Activated CD8-positive, alpha-beta memory T cell treated with anti-CD3 and anti-CD28 coated beads for 24 hours (primary cell): ENCODE measurements at places on chromosomes 13 and 19.

DNA sequence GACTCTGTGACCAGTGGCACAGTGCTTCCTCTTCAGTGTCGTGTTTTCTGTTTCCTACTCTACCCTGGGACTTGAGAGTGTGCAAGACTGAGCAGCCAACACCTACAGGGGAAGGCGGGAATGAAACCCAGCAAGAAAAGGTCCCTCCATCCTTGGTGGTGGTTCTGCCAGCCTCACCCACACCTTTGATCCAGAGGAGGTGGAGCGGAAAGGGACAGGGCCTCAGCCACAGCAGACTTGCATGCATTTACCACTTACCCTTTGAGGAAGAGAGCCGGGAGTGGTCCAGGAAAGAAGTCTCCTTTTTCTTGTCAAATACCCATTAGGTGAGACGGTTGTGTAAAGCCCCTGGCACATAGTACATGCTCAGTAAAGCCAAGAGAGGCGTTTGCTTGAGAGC, 164.8 kb upstream of the ZNF536 start:
- no peak for DNase-seq

- DNase-seq = no peak
These were observed 5.0 kb downstream of the C19orf33 start for GRCh38 chr19:38308926-38309614.

- no peak for DNase-seq
These were observed 423.2 kb upstream of the SGCG start for GRCh38 chr13:22757530-22758120.

- DNase-seq = no peak
These were observed 62.4 kb upstream of the SERP2 start for GRCh38 chr13:44311011-44311780.

DNA sequence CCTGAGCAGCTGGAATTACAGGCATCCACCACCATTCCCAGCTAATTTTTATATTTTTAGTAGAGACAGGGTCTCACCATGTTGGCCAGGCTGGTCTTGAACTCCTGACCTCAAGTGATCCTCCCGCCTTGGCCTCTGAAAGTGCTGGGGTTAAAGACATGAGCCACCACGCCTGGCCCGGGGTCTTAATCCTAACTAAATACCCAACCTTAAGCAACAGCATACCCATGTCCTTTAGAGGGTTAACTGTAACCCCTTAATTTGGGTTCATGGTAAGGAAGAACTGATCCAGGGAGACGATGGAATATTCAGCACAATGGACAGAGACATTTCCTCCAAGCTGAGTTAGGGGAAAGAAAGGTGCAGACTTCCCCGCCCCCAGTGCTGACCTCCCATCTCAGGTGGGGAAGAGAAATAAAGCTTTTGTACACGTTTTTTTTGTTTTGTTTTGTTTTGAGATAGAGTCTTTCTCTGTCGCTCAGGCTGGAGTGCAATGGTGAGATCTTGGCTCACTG, 8.7 kb upstream of the GALP start:
- no peak for DNase-seq

DNA sequence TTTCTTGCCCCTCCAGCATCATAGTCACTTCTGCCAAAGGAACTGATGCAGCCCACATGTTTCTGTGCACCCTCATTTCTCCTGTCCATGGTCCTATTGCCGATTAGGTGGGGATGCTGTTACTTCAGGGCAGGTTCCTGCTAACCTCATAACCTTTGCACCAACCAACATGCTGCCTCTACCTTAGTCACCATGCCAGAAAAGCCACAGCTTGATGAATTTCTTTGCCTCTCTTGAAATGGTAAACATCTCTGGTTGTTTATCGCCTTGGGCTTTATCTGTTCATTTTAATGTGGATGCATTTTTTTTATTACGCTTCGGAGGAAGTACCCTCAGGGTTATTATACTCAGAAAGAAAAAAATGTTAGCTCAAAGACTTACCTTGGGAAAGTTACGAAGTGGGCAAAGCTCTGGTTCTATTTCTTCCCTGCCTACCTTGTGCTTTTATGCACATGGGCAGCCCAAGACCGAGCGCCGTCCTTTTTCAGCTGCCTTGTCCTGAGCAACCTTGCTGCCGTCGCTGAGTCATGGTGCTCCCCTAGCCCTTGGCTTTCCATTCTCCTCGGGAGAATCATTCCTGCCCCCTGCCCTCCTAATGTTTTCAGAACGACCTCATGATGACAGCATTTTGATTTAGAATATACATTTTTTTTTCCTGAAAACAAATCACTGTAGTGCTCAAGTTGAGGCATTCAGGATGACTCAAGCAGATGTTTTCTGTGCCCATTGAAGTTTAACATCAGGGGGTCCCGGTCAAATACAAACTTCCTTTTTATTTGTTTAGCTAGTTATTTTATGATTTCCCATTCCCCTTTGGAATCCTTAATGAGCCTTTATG, 280.0 kb downstream of the SHISA2 start:
- DNase-seq = no peak

DNA sequence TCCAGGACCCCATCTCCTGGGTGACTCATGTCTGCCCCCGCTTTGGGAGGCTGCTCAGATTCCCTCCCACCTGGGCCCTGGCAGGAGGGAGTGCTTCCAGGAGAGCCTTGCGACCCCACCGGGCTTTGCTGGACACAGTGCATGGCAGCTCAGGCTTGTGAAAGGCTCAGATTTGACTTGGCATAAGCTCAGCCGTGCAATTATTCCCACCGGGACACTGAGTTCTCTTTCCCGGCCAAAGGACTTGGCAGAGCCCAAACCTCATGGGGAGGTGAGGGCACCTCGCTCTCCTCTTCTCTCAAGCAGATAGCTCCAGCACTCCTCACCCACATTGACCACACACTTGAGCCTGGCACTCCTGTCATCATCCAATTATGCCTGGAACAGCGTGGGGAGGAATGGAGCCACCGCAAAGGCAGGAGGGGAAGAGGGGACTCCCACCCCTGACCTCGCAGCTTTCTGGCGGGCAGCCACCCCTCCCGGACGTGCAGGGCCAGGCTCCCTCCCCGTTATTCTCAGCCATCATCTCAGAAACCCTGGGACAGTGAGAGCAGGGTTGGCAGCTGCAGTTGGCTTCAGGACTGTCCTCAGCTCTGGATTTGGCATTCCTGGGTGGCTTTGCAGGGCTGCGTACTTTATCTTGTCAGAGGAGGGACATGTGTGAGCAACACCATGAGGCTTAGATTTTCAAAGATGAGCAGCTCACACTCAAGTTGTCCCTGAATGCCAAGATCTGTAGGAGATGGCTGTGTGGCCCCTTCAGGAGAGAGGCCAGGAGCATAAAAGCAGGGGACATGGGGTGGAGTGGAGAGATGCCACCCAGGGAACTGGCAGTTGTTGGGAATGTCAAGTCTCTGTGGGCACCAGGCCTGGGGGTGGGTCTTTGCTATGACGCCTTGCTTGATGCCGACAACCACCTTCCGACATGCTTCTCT, 306.2 kb downstream of the TEX29 start:
- no peak for DNase-seq

DNA sequence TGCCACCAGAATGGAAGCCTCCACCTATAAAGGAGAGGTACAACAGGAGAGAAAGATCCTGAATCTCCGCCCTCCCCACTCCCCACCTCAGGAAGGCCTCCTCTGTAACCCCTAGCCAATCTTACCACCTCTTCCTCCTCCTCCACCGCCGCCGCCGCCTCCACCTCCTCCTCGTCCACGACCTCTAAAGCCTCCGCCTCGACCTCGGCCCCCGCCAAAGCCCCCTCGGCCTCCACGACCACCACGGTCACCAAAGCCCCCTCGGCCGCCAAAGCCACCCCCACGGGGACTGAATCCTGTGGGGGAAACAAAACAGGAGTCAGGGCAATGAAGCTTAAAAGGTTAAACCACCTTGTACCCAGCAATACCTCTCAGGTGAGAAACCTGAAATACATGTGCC, 5.7 kb downstream of the FBL start:
- DNase-seq = no peak

- no peak for DNase-seq
These were observed 16.8 kb upstream of the RCBTB2 start for GRCh38 chr13:48549658-48550057.
